ENCODE measurements at places on chromosomes 2 and 18. TPM values are rescaled to one million over a fixed set of nuclear protein-coding genes. Genes with fewer than 3 reads are reported as not detected.

ALK gene
- total RNA-seq, result 0.36 TPM

TRABD2A gene
- total RNA-seq, result 4.1 TPM

CEP192 gene
- total RNA-seq, result 38.8 TPM

CNRIP1 gene
- total RNA-seq, result 16.2 TPM

MYCN gene
- 3.7 TPM for total RNA-seq

SP140 gene
- total RNA-seq, result 2.7 TPM

SULT1C4 gene
- total RNA-seq, result 3.4 TPM

TRIM43 gene
- total RNA-seq, result not detected

GRCh38 chr18:29681578-29681977, 1361.0 kb downstream of the DSC3 start:
- no peak for DNase-seq

GRCh38 chr2:233400341-233400740, 46.0 kb downstream of the DGKD start:
- DNase-seq, result no peak

- DNase-seq, result peak; percentile 40
These were observed 128.0 kb downstream of the NFATC1 start for GRCh38 chr18:79523736-79524180.

GRCh38 chr18:44678725-44679055, 2.0 kb upstream of the SETBP1 start:
- DNase-seq, result no peak

DNA sequence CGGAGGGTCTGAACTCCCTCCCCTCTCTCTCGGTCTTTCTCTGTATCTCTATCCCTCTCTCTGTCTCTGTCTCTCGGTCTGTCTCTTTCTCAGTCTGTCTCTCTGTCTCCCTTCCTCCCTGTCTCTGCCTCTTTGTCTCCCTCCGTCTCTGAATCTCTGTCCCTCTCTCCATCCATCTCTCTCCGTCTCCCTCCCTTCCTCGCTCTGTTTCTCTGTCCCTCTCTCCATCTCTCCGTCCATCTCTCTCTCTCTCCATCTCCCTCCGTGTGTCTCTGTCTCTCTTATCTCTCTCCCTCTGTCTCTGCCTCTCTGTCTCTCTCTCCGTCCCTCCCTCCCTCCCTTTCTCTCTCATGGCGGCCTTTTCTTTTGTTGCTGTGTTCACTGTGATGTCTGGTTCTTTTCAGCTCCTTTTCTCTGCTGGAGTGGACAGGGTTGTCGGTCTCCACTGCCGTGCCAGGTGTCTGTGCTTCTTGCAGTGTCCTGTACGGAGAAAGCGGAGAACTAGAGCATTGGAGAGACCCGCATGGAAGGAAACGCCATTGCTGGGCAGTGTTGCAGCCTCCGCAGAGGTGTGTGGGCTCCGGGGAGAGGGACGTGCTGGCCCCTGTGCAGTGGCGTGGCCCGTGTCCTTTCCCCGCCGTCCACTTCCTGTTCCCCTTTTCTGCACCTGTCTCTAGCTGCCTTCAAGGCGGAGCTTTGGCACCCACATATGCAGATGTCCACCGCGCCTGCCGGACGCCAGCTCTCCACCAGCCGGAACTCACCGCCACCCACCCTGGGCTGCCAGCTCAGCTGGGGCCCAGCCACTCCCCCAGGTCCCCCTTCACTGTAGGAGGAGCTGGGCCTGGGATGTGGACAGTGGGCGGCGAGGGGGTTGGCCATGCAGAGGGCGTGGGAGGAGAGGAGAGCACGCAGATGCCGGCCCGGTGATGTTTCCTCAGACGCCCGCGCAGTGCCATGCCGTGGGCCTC, 113.1 kb downstream of the NFATC1 start:
- DNase-seq, result peak; percentile 41

DNA sequence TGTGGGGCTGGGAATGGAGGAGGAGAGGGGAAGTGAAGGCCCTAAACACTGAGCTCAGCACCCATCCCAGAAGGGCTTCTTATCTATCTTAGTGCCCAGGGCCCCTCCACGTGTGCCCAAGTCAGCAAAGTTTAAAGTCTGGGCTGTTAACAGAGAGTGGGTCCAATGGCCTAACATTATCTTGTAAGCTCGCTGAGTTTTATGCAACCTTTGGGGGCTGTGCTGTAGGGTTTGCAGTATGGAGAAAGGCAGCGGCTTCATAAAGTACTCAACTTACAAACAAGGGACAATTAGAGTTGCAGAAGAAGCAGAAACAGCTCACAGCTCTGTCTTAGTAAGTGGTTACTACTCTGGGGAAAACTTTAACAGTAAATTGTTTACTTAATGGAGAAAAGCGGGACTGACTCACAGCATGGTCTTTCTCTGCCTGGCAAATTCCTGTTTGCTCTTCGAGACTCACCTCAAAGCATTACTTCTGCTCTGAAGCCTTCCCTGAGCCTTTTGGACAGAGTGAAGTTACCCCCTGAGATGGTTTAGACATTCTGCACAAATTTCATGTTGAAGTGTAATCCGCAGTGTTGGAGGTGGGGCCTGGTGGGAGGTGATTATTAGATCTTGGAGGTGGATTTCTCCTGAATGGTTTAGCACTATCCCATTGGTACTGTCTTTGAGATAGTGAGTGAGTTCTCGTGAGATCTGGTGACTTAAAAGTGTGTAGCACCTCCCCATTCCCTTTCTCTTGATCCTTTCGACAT, 9.0 kb downstream of the ENOSF1 start:
- DNase-seq, result no peak

GRCh38 chr2:170282851-170283250, 104.9 kb downstream of the MYO3B start:
- DNase-seq, result no peak

DNA sequence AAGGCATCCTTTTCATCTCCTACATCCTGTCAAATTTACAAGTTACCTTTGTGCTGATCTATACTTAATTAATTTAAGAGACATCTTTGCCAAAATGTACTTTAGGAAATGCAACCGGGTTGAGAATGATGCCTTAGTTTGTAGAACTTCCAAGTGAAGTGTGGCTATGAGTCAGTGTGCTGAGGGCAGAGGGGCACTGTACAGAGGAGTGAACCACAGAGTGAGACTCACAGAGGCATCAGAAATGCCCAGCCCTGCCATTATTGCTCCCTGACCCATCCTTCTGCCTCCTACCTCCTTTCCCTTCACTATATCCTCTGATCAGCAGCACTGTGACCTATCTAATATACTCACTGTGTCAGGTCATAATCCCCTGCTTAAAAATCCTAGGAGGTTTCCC, 320.1 kb downstream of the LRRTM1 start:
- DNase-seq, result no peak

- DNase-seq, result no peak
These were observed 232.2 kb downstream of the TRIB2 start for GRCh38 chr2:12948961-12949353.

GRCh38 chr2:105765415-105766299, 20.9 kb downstream of the NCK2 start:
- DNase-seq, result no peak

- no peak for DNase-seq
These were observed 44.5 kb downstream of the PHLPP1 start for GRCh38 chr18:62759704-62760402.

DNA sequence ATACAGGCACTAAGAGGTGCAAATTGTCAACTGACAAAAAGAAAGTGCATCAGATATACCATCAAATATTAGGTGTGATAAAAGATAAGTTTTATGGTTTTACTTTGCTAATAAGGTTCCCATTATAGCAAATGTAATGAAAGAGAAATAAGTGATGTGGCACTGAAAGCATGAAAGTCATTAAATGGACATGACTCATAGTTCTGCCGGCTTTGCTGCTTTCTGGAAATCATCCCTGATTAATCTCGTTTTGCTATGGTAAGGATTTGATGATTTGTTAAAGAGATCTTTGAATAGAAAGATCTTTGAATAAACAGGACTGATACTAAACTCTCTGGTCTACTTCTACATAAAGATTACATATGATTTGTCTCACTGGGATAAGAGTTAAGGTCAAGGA, 72.7 kb downstream of the CLIP4 start:
- no peak for DNase-seq

DNA sequence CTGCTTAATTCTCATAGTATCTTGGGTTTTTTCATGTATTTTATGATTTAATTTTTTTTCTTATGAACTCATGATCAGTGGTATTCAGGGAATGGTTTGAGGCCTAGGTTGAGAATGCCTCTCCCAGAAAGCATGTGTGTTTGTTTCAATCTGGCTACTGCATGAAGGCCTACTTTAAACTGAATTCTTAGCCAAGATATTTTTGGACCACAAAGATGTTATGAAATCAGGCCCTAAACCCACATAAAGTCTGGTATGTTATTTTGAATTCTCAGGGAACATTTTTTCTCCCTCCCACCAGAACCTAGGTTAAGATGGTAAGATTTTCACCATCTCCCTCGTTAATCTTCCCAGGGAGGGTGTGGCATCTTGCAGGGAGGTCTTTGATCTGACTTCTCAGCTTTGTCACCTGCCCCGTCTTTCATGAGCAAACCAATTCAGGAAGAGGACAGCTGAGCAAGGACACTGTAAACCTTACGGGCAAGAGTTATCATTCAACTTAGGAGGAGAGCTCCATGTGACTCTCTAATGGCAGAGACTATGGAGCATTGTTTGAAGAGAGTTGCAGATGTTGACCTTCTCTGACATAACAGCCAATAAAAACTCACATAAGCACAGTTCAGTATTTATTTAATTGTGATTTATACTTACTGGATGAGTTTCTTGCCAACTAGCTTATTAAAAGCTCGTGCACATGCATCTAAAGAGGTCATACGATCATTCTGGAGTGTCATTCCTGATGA, 21.3 kb upstream of the ACKR3 start:
- DNase-seq, result no peak

DNA sequence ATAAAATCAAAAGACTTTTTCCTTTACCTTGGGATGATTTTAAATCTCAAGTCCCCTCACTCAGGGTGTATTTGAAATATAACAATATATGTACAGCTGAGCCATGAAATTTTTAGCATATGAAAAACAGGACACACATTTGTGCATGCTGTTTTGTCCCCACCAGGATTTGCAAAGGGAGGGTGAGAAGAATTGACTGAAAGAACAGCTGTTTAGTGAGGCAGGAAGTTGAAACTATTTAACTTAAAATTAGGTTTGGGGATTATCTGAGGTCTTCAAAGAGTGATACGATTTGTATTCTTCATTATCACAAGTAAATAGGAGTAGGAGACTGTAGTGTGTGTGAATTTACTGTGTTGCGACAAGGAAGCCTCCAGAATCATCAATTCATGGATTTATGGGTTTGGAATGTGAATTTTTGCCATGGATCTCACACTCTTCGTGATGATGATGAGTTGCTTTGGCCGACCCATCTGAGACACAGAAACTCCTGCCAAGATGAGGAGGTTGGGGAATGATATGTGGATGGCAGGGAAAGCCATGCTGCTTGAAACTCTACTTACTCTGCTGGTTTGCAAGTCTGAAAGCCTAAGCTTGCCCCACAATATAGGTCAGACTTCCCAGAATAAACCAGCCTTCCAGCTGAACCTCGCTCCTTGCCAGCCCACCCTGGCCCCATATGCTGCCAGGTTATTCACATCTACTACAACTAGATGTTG, 31.0 kb upstream of the SPATS2L start:
- DNase-seq, result no peak

- DNase-seq, result no peak
These were observed 23.9 kb downstream of the GAREM1 start for GRCh38 chr18:32446780-32447179.

DNA sequence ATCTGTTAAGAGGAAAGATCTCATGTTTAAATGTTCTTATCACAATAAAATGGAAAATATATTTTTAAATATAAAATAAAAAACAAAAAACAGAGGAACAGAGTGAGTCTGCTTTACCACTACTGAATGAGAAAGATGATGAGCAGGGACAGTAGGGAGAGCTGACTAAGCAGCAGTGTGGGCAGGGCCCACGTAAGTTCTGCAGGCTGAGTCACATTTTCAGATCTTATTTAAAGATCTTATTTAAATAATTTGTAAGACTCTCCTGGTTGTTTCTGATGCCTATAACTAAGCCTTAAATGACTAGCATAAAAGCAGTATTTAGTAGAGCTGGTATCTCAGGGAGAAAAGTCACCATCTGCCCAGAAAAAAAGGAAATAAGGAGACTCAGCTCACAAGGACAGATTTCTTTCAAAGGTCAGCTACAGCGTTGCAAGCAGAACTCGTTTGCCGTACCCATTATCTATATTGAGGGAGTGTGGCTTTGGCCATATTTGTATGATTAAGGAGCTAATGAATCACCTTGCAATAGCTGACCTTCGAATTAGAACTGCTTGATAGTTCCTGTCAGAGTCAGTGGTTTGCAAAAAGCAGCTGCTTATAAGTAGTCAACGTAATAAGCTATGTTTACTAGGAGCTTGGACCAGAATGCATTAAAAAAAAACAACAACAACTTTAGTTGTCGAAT, 322.1 kb upstream of the CHAC2 start:
- no peak for DNase-seq

DNA sequence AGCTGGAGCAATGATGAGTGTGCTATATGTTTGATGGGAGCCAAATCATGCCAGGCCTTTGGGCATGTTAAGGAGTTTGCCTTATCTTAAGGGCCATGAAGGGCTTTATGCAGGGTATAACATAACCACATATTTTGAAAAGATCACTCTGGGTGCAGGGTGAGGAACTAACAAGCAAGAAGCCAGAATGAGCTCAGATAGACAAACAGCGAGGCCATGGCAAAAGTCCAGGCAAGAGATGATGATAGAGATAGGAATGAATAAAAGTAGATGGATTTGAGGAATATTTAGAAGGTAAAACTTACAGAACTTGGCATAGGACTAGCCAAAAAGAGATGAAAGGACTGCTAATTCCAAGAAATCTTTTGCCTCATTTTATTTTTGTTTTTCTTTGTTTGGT, 6.7 kb downstream of the GALNT3 start:
- DNase-seq, result no peak

GRCh38 chr2:231228223-231228622, 29.8 kb downstream of the ARMC9 start:
- DNase-seq, result no peak

DNA sequence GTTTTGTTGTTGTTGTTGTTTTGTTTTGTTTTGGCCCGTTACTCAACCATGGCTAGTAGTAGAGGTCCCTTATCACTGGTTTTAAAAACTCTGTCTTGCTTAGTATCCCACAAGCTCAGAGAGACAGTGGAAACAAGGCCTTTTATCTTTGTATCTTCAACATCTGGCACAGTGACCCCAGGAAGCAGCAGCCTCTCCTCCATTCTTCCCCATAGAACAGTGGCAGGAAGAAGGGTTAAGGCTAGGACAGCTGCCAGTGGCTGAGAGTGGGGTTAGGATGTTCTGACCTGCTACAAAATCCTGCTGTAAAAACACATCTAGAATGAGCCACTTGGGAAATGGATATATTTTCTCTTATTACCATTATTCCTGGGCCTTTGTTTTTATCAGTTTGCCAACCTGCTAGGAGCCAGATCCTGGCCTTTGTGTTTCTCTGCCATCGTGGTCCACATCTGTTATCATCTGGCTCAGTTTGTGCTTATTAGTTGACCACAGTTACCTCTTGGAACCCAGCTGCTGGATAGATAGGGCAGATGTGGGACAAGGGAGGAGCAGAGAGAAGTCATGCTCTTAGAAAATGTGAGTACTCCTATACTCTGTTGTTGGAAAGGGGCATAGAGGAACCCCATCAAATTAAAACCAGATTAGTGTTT, 246.8 kb downstream of the AGPS start:
- no peak for DNase-seq

GRCh38 chr18:58951986-58952702, 87.5 kb downstream of the ZNF532 start:
- DNase-seq, result no peak

- DNase-seq, result no peak
These were observed 49.5 kb downstream of the SLC4A1AP start for GRCh38 chr2:27713201-27713600.

- no peak for DNase-seq
These were observed 231.7 kb downstream of the ZNF516 start for GRCh38 chr18:76263046-76264005.

GRCh38 chr2:165277860-165278656, 38.8 kb downstream of the SCN2A start:
- DNase-seq, result no peak
